Effector memory CD4-positive, alpha-beta T cell (primary cell): ENCODE measurements at places on chromosomes 16 and 17.

DNA sequence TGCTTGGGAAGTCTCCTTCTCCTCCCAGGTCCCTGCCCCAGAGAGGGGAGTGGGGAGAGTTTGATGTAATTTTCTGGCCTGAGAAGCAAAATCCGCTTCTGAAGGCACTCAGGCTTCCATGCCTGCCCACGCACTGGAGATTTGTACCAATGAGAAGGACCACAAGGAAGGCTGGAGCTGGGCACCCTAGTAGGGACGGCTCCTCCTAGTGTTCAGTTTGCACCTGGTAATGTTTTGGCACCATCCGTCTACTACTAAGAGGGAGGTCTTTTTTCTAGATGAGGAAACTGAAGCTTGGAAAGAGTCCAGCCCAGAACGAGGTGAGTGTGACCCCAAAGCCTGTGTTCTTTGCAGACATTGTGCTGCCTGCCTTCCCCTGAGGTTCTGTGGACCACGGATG lies 83.6 kb upstream of the NLRP1 start:
- no peak for DNase-seq

GRCh38 chr17:44745301-44745700 lies 13.5 kb upstream of the ADAM11 start:
- DNase-seq, result no peak

DNA sequence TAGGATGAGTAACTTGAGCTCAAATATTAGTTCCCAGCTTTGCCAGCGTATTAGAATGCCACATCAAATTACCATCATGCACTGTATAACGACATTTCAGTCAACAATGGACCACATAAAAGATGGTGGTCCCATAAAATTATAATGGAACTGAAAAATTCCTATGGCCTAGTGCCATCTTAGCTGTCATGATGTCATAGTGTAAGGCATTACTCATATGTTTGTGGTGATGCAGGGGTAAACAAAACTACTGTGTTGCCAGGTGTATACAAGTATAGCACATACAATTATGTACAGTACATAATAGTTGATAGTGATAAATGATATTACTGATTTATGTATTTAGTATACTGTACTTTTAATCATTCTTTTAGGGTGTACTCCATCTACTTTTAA lies 54.4 kb upstream of the NETO2 start:
- DNase-seq, result no peak

DNA sequence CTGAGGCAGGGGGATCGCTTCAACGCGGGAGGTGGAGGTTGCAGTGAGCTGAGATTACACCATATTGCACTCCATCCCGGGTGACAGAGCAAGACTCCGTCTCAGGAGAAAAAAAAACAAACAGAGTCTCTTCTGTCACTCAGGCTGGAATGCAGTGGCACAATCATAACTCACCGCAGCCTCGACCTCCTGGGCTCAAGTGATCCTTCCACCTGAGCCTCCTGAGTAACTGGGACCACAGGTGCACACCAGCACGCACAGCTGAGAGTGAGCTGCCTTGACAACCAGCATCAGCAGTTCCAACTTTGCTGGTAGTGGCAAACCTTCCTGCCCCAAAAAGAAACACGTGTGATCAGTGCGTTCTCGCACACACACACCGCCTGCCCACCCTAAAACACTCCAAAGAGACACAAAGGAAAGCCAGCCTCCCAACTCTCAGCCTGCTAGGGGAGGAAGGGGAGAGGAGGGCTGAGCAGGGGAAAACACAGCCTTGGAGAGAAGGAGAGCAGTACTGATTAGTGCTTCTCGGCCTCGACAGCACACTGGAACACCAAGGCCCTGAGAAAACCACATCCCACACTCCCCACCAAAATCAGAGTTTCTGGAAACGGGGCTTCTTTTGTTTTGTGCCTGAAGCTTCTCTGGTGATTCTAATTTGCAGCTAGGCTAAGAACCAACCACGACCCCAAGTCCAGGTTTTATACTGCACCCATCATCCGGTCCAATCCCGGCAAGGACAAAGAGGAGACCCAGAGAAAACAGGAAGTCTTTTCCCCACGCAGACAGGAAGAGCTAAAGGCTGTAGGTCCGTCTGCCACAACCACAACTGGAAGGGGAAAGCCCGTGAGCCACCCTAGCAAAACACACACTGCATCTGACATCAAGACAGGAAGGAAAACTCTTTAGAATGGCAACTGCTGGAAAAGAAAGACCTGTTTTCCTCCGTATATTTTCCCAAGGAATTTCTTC lies 28.8 kb downstream of the ZCCHC14 start:
- DNase-seq, result peak; percentile 10

GRCh38 chr16:56626685-56627084 lies 1.1 kb downstream of the MT1E start:
- DNase-seq, result no peak

DNA sequence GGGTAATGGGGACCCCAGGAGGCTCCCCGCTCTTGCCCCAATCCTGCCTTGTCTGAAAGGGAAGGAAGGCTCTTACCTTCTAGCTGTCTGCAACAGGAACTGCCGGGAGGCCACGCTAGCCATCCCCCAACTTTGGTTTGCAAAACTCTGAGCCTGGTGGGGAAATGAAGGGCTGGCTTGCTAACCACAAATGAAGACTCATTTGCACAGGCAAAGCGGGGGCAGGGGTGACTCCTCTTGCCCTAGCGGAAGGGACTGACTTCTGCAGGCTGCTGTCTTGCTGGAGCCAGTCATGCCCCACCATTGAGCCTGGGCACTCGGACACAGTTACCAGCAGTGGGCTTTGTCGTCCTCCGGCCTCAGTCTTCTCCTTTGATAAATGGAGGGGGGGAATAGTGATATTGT lies 52.6 kb downstream of the PLCG2 start:
- no peak for DNase-seq

- DNase-seq, result no peak
Measured at GRCh38 chr17:67479148-67479547, 102.1 kb downstream of the PITPNC1 start.

GRCh38 chr16:78485188-78485916 lies 385.9 kb downstream of the WWOX start:
- no peak for DNase-seq

DNA sequence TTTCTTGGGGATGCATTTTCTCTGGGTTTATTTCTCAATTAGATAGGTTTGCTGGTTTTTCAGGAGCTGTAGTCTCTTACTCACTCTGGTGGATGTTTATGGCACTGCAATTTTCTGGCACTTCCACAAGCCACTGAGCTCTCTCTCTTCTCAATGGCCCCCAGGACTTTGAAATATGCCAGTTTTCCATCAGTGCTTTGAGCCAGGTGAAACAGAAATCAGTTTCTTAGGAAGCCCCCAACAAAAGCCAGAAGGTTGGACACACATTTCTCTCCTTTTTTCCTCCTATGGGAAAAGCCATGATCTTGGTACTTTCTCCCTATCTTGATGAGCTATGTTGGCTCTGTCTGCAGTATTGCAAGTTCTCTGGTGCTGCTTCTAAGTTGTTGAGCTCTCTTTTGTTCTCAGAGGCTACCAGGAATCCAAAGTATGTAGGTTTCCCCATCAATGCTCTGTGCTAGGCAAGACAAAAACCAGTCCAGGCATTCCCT lies 90.7 kb upstream of the SMIM36 start:
- no peak for DNase-seq

- no peak for DNase-seq
Measured at GRCh38 chr17:28160610-28161009, 118.1 kb downstream of the NLK start.

DNA sequence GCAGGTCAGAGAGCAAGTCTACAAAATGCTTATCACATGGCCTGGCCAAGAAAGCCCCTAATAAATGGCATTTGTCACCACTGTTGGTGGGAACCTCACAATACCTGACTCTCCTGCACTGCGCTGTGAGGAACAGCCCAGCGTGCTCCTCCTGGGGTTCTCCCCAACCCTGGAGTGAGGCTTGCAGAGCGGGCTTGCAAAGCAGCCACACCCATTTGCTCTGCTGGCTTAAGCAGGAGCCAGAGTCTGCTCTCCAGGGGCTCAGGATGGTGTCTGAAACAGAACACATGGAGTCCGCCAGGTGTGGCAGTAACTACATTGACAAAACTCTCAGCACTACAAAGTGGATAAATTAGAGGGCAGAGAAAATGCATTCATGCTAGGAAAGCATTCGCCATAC lies 331.0 kb upstream of the CCL2 start:
- DNase-seq, result no peak
